ENCODE measurements at places on chromosomes 7 and 10.

DNA sequence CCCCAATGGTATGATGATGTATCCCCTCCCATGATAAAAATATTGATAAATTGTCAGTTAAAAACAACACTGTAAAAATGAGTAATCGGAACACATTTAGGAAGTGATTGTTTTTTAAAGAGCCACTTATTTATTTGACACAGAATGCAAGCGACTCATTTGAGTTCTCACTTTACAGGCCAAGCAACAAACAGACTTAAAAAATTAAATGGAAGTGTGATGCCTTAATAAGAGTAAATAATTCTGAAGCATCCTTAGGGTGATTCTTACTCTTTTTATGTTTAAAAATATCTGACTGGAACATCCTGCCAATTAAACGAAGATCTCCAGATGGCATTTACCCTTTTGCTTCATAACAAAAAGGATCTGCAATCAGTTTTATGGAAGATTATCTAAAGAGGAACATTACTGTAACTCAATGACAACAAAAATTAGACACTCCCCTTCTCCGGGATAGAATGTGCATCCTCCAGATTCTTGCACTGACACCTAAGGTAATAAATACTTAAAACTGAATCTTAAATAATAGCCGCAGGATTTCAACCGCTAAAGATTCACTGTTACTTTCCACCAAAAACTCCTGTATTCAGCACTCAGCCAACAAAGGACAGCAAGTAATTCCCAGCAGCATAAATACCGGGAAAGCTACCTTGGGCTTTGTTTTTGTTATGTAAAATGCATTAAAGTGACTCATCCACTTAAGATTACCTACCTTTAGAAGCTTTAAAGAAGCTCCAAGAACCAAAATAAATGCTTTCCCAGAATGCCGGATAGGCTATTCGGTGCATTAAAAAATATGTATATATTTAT is 1.7 kb downstream of the CACNA2D1 start:
- no peak for DNase-seq

- no peak for DNase-seq
These were observed 43.5 kb upstream of the ZMIZ1 start for GRCh38 chr10:79025199-79025832.

DNA sequence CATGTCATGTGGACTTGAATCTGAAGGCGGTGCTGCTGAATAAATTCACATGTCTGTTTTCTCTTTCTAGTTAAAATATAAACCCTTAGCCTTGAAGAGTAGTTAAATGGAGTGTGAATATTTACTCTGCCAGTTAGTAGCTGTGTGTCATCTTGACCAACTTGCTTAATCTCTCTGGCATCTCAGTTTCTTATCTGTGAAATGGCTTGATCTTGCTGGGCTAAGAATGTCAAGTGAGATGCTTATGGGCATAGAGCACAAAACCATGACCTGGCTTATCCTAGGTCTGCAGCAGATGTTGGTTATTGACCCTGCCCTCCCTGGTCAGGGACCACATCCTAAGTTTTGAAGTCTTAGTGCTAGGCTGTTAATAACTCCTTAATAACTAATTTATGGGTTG is 16.6 kb downstream of the ARID5B start:
- DNase-seq = no peak

GRCh38 chr7:134351424-134351823 is 34.7 kb upstream of the SLC35B4 start:
- DNase-seq = no peak

DNA sequence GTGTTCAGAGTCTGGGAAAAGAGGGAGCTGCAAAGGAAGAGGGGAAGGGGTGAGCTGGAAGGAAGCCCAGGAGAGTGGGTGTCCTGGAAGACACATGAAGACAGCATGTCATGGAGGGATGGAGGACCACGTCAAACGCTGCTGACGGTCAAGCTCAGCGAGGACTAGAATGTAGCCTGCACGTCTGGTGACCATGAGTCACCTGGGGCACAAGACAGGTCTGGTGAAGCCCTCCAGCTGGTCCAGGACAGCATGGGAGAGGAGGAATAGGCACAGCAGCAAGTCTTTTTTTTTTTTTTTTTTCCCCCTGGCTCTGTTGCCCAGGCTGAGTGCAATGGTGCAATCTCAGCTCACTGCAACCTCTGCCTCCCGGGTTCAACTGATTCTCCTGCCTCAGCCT is 19.6 kb upstream of the AMZ1 start:
- DNase-seq = no peak

DNA sequence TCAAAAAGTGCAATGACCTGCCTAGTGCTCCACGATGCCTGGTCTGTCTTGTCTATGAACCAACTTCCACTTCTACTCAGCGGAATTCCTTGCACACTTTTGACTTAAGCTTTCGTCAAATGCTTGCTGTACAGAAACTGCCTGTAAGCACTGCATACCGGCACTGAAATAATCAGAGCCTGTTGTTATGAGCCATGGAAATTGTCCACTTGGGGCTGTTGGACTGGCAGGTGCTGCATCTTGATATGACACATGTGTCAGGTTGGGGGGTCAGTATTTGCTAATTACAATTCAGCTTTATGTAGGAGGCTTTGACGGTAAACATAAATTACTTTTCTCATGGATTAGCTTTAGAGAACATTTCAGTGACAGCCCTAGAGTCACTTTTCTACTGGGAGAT is 32.0 kb upstream of the KLF6 start:
- no peak for DNase-seq

DNA sequence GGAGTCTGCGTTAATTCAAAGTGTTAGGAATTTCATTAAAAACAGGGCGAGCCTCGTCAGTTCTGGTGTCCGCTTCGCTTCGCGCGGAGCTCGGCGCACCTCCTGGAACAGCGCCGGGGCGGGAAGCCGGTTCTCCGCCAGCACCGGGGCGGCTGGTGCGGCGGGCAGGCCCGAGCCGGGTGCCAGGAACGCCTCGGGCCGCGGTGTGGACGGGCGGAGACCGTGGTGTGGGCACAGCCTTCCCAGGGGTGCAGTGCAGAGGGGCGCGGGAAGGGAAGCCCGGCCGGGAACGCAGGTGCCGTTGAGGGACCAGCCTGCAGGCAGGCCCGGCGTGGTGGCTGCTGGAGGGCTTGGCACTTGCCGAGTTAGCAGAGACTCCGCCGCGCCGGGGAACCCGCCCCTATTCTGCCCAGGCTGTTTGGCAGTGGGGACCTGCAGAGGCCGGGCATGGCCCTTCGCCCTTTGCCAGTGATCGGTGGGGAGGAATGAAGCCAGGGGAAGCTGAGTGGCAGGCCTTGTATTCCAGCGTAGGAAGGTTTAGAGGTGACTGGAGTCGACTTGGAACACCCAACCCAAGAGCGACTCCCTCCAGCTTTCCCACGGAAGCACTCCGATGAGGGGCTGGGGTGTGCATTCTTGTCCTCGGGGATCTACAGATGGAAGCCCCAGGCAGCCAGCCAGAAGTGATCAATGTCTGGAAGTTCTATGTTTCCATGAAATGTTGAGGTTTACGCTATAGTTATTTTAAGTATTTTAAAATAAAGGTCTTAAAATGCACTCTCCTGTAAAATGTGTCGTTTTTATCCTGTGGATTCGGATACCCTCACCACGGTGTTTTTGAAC is 945 bp upstream of the RHEB start:
- DNase-seq = peak; percentile 11

DNA sequence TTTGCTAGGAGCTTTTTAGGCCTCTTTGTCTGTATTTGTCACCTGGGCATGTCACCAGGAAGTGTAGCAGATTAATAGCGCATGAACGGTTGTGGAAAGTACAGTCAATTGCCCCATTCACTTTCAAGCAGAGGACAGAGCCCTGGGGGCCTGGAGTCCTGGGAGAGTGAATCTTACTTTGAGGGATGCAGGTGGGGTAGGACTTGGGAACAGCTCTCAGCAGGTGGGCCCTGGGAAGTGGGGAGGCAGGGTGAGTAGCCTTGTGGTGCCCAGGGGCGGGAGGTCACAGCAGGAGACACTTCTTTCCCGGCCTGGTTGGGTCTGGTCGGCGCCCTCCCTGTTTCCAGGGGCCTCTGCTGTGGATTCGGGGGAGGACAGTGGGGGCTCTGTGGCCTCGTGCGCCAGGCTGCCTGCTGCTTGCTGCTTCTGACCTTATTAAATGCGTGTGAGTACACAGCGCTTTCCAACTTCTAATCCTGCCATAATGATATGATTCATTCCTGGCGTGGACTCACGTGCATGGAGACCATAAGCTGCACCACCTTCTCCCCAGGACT is 51.6 kb upstream of the AQP1 start:
- DNase-seq = no peak

- no peak for DNase-seq
These were observed 22.4 kb downstream of the ZFAND2A start for GRCh38 chr7:1137517-1138167.

GRCh38 chr10:97570789-97571471 is 1.6 kb upstream of the ANKRD2 start:
- DNase-seq = no peak

GRCh38 chr10:72841487-72841886 is 52.1 kb upstream of the OIT3 start:
- no peak for DNase-seq

GRCh38 chr7:18177129-18177814 is 149.6 kb upstream of the PRPS1L1 start:
- no peak for DNase-seq

DNA sequence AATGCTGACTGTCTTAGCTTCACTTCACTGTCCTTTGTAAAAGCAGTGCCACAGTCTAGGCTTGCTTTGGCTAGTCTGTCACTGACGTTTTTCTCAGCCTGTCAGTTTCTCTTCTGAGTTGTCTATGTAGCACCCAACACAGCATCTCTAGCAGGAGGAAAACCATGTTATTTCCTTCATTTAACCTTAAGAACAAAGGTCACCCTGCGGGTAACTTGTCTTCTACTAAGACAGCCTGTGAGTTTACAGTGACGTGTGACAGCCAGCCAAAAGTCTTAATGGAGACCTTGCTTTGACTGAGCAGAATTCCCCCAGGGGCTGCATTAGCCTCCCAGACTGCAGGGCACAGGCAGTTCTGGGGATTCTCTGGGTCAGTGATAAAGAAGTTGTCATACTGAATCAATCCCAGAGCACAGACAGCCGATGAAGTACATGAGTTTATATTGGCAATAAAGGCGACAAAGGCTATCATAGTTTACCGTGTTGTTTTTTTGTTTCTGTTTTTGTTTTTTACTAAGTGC is 296.0 kb upstream of the KIAA1217 start:
- DNase-seq = no peak

GRCh38 chr10:107442035-107442505 is 277.6 kb upstream of the SORCS1 start:
- DNase-seq = no peak

DNA sequence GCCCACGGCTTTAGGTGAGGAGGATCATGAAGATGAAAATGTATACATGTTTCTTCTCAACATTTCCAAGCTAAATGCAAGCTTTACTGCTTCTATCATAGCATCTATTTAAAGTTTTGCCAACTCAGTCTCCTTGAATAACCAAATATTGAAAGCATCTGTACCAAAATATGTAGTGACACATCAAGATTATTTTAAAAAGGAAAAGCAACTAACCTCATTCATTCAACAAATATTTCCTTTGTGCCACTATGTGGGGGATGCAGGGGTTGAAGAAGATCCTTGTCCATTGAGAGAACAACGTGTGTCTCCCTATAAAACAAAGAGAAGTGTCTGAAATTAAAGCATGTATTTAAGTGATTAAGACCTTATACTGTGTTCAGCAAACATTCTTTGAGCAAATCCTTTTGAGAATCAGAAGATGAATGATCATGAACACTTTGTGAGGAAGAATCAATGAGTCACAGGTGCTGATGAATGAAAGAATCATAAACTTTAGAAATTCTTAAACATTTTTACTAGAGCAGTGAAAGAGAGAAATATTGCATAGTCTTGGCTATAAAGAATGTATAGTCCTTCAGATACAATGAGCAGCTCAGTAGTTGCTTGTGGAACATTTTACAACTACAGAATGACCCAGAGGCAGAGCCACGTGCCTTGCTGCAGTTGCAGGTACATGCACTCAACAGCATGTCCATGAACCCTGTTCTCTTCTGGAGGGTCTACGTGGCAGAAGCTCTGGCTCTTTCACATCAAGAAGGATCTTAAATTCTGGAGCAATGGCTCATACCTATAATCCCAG is 13.9 kb downstream of the TAS2R60 start:
- DNase-seq = no peak

GRCh38 chr10:123997486-123998196 is 95.8 kb downstream of the CHST15 start:
- no peak for DNase-seq

GRCh38 chr10:30057894-30058556 is 1.4 kb downstream of the JCAD start:
- no peak for DNase-seq

DNA sequence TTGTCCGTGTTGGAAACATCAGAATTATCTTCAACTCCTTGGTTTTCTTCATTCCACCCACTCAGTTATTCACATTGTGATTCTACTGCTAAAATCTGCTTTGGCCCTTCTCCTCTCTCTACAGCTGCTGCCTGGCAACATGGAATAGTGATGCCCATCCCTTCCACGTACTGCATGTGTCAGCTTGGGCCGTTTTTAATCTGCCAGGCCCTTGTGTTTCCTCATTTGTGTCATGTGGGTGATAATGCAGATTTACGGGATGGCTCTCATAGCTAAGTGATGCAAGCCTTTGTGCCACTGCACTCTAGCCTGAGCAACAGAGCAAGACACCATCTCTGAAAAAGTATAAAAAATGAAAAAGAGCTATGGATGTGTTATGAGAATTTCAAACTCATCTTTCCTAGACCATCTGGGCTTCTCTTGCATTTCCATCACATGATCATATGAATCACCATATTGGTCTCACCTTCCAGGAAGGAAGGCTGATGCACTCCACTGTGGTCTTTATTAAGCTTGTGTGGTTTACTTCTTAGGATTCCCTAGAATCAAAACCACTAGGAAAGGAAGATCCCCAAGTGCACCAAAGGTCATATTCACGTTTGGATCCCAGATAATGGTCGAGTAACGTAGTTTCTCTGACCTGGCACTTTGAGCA is 20.6 kb upstream of the CELF2 start:
- no peak for DNase-seq

DNA sequence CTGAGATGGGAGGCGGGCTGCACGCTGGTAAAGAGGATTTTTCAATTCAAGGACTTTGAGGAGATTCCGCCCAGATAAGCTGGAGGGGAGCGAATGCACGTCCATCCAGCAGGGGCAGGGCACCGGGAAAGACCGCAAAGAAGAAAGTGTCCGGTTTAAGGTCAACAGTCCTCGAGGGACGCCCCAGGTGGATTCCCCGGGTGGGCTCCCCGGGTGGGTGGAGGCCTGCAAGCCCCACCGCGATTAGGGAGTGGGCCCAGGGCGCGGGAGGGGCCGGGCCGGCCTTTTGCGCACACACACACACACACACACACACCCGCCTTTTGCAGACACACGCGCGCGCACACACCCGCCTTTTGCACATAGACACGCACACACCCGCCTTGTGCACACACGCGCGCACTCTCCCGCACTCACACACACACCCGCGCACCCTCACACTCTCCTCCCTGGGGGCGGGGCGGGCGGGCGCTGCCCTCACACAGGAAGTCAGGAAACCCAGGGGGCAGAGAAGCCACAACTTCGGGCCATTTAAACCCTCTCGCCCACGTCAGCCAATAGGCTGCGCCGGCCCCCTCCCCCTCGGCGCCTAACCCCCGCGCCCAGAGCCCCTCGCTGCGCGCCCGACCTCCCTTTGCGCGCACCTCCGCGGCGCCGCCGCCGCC is 615 bp downstream of the ARHGAP12 start:
- peak; percentile 13 for DNase-seq
